ENCODE measurements at places on chromosomes 16 and 17.
A peak's percentile ranks its signal among the peaks of the same experiment; 100 is the strongest.

GRCh38 chr16:84932681-84933080, 78.7 kb downstream of the ZDHHC7 start:
- no peak for DNase-seq

- DNase-seq, result no peak
These were observed 2.8 kb downstream of the NDEL1 start for GRCh38 chr17:8438441-8438840.

DNA sequence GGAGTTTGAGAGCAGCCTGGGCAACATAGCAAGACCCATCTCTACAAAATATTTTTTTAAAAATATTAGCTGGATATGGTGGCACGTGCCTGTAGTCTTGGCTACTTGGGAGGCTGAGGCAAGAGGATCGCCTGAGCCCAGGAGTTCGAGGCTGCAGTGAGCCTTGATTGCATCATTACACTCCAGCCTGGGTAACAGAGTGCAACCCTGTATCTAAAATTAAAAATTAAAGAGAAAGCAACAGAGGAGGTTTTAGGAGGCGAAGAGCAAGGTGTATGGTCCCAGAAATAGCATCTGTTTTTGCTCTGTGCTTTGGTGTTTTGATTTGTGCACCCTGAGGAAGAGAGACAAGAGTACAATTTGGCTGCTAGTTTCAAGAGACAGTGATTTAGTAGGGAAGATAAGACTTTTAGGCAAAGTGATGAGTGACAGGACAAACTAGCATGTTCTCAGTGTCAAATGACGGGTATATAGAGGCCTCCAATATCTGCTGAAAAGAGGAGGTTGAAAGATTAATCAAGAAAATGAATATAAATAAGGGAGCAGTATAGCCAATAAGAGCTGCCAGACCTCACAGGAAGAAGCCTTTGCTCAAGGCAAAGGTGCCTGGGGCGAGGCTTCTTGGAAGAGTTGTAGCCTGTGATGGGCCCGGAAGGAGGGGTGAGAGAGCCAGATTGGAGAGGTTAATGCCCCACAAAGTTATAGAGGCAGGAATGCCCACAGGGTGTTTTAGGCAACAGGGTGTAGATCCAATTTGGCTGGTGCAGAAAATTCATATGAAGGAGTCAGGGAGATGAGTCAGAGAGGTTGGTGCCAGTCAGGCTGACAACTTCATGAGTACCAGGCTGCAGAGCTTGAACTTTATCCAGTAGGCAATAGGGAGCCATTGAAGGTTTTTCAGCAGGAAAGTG, 11.4 kb downstream of the HLF start:
- DNase-seq, result no peak

- DNase-seq, result peak; percentile 91
These were observed 7.0 kb downstream of the MPP2 start for GRCh38 chr17:43900183-43900857.

DNA sequence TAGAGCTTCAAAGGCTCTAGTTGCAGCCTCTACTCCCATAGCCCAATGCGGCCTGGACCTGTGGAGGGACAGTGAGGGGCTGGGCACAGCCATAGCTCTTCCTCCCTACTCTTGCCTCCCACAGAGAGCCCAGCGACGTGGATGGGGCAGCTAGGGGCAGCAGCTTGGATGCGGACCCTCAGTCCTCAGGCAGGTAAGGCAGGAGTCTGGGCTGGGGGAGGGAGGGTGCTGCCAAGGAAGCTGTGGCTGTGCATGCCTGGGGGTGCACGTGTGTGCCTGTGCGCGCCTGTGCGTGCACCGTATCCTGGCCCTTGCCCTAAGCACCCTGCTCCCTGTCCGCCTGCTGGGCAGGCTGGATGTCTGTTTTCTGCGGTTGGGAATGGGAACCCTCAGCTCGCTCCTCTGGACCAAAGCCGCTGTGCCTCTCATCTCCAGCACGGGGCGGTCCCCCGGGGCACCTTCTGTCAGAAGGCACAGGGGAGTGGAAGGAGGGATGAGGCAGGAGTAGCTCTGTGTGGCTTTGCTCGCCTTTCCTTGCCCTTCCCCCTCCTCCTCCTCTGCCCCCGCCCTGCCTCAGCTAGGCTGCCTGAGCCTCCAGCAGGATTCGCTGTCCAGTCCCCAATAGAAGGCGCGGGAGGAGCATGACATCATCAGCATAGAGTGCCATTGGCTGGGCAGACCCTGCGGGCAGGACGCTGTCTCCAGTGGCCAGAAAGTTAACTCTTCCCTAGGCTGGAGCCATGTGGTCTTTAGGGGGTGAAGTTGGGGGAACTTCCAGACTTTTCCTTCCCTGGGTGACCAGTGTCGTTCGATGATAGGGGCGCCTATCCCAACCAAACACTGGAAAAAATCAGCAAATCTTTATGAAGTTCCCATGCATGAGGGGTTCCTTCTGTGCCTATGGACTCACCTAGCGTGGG, 797 bp downstream of the PRCD start:
- peak; percentile 94 for DNase-seq

DNA sequence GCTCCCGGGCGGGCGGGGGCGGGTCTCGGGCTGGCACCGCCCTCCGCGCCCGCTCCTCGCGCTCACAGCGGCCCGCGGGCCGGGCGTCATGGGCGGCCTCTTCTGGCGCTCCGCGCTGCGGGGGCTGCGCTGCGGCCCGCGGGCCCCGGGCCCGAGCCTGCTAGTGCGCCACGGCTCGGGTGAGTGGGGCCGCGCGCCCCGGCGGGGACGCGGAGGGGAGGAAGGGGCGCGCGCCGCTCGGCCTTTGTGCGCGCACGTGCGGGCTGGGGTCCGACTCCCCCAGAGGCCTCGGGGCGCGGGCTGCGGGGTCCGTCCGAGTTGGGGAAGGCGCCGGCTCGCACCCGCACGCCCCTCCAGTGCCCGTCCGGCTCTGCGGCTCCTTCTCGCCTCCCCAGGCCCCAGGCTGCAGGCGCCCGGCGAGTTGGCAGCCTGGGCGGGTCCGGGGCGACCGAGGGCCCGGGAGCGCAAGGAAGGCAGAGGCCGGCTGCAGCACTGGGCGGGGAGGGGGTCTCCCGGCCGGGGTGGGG, at the start of gene NME4:
TSS of gene NME4 (plus strand) at position 65 of the 527 bp plus-strand sequence. CDS start at position 89, 24 bp downstream.
- peak; percentile 59 for DNase-seq

DNA sequence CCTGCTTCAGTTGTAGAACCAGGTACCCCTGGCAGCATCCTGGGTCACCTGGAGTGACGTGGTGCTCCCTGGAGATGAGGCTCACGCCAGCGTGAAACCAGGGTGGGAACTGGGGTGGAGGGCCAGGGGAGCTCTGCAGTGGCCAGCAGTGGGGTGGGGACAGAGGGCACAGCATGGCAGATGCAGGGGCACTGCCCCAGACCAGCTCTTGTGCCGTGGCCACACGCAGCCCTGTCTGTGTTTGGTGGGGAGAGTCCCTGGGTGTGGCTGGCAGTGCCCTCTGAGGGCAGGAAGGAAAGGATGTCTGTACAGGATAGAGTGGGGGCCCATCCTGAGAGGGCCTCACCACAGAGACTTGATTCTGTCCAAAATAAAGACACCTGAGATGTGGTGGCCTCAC, 24.5 kb downstream of the ZNF750 start:
- DNase-seq, result no peak

DNA sequence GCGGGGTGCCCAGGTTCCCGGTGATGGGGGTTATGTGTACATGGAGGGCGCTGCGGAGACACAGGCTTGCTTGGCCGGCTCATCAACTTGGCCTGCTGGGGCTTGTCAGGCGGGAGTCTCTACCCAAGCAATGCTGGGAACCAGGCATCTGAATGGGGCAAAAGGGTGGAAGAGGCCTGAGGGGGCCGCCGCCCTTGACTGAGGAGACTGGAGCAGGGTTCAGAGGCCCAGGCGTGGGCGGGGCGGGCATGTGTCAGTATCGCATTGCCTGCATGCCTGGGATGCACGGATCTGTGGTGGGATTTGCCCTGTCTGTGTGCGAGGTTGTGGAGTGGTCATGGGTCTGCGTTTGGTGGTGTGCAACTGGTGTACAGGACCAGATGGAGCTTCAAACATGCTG, 21.1 kb downstream of the ARHGAP23 start:
- no peak for DNase-seq

DNA sequence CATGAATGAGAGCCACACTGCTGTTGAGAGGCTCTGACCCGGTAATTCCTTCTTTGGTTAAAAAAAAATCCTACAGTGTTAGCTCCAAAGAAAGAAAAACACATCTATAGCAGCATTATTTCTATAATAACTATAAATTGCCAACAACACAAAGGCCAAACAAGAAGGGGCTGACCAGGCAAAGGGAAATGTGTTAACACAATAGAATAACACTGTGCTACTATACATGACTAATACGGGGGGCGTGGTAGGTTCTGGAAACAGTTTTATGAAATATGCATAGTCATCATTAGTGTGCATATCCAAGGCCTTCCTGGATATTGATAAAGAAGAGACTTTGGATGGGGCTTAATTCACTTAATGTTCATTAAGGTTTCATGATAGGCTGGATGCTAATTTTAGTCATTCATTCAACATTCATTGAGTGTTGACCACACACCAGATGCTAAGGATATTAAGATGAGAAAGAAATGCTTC, 50.0 kb upstream of the CCL1 start:
- DNase-seq, result peak; percentile 89

GRCh38 chr16:48489376-48489775, 104.2 kb upstream of the SIAH1 start:
- DNase-seq, result no peak

GRCh38 chr16:25493136-25493811, 198.5 kb upstream of the HS3ST4 start:
- no peak for DNase-seq

DNA sequence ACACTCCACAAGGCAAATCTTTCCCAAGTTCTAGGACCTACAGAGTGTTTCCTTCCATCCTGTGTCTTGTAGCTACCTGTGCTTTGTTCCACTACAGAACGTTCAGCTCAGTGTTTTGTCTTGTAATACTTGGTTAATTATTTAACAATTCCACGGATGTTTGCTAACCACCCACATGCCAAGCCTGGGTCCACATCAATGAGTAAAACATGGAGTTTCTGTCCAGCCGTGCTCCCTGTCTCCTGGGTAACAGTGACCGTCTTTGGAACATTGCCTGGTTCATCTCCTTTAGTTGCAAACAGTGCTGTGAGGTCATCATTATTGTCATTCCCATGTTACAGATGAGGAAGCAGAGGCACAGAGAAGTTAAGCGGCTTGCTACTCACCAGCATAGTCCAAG, 41.3 kb downstream of the IRF8 start:
- no peak for DNase-seq

DNA sequence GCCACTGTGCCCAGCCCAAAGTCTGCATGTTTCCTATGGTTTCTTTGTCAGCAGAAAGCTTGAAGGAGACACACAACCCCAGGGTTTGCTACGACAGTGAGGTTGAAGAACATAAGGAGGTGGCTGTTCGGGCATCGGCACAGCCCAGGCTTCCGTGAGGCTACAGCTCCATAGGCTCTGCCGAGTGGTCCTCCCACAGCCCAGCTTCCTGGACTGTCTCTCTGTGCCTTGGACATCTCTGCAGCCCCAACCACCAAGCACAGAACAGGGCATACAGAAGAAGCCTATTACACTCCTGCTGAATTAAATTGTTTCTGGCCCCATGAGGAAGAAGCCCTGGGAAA, 3.2 kb upstream of the HAP1 start:
- no peak for DNase-seq

- DNase-seq, result no peak
These were observed 2.9 kb downstream of the CPPED1 start for GRCh38 chr16:12800817-12801216.

GRCh38 chr17:82097919-82098168, 192 bp downstream of the FASN start:
- DNase-seq, result no peak

GRCh38 chr17:49013311-49014213, 16.4 kb downstream of the IGF2BP1 start:
- DNase-seq, result no peak

DNA sequence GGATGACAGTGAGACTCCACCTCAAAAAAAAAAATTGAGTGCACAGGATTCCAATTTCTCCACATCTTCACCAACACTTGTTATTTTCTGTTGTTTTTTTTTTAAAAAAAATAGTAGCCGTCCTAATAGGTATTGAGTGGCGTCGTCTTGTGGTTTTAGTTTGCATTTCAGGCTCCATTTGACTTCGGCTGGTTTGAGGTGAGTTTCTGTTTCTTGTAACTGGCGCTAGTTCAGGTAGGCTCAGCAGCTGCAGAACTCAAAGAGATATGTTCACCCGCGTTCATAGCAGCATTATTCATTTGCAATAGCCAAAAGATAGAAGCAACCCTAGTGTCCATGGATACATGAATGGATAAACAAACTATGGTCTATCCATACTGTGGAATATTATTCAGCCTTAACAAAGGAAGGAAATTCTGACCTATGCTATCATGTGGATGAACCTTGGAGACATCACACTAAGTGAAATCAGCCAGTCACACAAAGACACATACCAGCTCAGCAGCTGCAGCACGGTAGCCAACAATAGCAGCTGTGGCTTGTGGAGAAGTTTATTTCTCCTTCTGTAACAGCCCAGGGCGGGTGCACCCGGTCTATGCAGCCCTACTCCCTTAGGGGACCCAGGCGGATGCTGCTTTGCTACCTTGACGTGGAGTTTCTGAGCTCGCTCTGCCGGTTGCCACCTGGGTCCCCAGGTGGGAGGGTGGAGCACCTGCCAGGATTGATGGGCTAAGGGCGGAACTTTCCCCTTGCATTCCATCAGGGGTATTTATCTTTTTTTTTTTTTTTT, 44.9 kb downstream of the TMEM235 start:
- no peak for DNase-seq

- peak; percentile 47 for DNase-seq
These were observed 61.4 kb upstream of the PLCG2 start for GRCh38 chr16:81717662-81718189.

DNA sequence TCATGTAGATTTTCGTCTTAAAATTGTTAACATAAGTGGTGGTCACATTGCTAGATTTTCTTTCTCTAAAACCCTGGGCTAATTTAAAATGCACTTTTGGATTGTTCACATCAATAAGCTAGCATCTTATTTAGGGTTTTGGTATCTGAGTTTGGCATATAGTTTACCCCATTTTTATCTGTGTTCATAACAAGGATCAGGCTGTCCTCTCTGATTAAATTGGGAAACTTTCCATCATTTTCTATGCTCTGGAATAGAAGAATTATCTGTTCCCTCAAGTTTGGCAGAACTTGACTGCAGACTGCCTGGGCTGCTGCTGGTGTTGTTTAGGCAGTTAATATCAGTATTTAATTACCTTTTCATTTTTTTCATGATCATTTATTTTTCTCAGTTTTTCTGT, 1.8 kb downstream of the SPECC1 start:
- DNase-seq, result peak; percentile 59

DNA sequence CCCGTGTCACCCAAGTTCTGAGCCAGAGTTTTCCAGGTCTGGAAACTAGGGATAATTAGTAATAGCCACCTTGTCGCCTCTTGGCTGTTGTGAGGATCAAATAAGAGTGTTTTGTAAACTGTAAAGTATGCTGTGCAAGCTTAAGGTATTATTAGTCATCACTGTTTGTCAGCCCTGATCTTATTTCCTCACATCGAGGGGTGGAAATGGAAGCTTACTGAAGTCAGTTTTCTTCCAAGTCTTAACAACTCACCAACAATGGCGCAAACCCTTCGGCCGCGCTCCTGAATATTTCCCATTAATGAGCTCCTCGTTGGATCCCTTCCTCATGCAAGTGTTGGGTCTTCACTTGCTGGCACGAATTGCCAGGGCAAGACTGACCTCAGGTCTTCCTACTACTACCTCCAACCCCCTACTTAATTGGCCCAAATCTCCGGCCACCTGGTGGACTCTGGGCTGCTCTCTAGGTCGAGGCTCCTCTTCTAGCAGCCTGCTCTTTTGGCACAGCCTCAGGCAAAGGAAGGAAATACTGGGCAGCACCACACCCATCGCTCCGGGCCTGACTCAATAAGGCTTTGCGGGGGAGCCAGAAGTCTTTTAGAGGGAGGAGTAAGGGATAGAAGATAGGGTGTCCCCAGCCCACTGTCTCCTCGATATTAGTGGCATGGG, 885 bp upstream of the SLC35B1 start:
- peak; percentile 83 for DNase-seq

All from hematopoietic multipotent progenitor cell treated with erythropoietin and hydrocortisone succinate and interleukin-3 and kit ligand, for 6 days (in vitro differentiated cells).